ENCODE measurements at places on chromosomes 6 and 20.

- no peak for DNase-seq
Measured at GRCh38 chr6:79536585-79536953, 661 bp downstream of the LCA5 start.

DNA sequence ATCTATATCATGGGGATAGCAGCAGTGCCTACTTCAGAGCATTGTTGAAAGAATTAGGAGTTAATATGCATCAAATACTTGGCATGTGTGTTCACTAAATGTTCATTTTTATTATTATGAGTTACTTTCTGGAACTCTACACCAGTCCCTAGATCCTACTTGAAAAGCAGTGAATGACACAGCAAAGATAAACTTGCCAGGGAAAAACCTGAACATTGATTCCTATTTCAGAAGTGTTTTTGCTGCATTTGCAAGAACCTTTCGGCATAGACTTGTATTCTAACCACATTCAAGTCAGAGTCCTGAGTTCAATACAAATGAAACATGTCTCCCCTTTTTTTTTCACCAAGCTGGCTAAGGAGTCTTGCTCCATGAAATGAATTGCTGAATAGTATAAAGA lies 187.4 kb upstream of the TAB2 start:
- no peak for DNase-seq

DNA sequence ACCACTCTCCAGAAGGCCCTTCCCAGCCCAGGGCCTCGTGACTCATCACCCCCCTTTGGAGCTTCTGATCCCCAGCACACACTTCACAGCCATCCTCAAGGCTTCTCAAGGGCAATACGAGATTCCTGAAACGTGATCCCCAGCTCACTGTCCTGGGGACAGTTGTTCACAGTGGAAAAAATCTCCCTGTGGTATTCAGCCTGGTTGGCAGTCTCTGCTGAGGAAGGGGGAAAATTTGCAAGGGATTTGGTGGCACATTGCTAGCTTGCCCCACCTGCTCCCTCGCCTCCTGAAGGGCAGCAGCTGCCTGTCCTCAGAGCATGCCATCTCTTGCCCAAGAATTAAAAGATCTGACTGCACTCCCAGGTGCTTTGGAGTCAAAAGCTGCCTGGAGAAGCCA lies 20.7 kb upstream of the PKHD1 start:
- DNase-seq: no peak

DNA sequence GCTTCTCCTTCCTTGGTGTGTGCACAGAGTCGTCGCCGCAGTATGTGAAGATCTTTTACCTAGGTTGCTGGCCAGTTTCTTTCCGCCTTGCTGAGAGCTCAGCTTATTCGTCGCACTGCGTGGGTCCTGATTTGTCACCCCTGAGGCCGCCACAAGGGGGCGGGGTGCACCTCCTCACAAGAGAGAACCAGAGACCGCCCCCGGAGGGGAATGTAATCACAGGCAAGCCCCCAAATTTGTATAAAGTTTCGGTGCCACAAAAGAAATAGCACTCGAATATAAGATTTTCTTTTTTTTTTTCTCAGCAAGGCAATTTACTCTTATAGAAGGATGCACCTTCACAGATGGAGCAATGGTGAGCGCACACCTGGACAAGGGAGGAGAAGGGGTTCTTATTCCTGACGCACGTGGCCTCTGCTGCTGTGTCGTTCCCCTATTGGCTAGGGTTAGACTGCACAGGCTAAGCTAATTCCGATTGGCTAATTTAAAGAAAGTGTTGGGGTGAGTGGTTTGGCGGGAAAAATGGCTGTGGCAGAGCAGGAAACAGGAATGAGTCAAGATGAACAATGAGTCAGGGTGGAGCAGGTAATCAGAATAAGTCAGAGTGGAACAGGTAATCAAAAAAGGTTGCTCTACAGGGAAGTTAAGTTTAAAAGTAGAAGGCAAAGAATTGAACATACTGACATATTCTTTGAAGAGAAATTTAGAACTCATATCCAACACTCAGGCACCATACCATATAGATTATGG lies 19.5 kb downstream of the NCOA3 start:
- DNase-seq: no peak

DNA sequence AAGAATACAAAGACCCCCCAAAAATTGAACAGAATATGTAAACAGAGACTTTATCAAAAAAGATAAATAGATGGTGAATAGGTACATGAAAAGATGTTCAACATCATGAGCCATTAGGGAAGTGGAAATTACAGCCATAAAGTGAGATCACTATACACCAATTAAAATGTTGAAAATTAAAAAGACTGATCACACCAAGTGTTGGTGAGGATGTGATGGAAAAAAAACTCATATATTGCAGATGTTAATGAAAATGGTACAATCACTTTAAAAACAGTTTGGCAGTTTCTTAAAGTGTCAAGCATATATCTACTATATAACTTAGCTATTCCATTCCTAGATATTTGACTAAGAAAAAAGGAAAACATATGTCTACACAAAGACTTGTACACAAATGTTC lies 280.5 kb downstream of the DHX35 start:
- DNase-seq: no peak

GRCh38 chr6:154484942-154485341 lies 25.5 kb downstream of the CNKSR3 start:
- DNase-seq: no peak

DNA sequence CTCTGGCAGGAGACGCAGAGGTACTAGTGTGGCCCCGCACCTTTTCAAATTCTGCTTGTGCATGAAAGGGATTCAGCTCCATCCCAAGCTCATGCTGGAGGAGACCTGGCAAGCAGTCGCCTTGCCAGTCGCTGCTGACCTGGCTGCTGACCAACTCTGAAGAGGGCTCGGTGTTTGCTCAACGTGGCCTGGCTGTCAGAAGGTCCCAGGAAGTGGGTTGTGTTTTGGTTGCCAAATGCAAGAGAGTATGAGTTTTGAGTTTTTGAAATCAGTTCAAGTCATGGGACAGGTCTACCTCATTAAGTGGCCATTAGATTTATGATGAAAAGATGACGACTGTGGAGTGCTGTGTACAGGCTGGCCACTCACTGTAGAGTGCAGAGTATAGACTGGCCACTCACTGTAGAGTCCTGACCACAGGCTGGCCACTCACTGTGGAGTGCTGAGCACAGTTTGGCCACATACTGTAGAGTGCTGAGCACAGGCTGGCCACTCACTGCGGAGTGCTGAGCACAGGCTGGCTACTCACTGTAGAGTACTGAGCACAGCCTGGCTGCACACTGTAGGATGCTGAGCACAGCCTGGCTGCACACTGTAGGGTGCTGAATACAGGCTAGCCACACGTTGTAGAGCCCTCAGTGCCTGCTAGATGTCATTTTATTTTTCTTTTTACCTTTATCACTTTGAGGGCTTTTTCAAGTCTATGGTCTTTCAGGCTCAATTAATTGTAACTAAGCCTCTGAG lies 193.9 kb downstream of the ZNF217 start:
- no peak for DNase-seq

DNA sequence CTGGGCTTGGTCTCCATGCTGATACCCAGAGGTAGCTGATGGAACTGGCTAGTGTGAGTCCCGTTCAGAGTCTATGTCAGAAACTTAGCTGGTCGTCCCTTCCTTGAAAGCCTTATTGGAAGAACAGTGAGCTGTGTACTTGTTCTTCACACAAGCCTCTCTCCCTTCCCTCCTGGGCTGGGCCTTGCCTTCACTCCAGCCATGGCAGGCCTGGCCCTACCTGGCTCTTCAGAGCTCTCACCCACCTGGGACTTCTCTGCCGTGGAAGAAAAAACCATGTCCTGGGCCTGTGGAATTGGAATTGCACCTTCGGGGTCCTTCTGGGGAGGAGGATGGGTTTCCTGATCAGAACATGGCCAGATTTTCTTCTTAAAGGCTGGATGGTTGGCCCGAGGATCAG lies 20.3 kb upstream of the ZNF831 start:
- DNase-seq: no peak

GRCh38 chr6:43790031-43790430 lies 20.0 kb downstream of the VEGFA start:
- no peak for DNase-seq

GRCh38 chr20:16388731-16389130 lies 184.5 kb downstream of the KIF16B start:
- no peak for DNase-seq

DNA sequence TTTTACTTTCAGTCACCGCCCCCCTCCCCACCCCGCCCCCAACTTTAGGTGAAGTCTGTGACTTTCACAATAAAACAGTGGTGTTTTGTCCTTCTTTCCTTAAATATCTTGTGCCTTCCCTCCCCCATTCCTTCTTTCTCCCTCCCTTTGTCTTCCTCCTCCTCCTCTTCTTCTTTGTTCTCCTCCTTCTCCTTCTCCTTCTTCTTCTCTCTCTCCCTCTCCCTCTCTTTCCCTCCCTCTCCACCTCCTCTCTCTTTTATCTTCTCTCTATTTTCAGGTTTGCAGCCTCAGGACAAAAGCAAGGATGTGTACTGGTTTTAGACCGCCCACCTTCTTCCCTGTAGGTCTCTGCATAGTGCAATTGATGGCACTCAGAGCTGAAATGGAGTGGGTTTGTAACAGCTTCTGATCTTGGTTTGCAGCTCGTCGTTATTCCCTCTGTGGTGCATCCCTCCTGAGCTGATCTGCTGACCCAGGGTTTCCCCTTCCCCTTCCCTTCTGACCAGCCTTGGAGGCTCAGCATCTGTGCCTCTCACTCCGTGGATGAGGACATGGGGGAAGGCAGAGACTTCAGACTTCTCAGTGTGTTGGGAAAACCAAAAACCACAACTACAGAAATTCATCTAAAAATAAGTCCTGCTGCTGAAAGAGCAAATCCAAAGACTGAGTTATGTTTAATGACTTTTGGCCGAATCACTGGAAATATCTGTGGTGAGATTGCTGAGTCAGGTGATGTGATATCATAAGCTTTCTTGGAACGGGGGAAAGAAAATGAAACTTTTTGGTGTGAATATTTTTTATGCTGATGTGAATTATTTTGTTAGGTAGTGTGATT lies 6.9 kb downstream of the VGLL2 start:
- peak; percentile 2 for DNase-seq

DNA sequence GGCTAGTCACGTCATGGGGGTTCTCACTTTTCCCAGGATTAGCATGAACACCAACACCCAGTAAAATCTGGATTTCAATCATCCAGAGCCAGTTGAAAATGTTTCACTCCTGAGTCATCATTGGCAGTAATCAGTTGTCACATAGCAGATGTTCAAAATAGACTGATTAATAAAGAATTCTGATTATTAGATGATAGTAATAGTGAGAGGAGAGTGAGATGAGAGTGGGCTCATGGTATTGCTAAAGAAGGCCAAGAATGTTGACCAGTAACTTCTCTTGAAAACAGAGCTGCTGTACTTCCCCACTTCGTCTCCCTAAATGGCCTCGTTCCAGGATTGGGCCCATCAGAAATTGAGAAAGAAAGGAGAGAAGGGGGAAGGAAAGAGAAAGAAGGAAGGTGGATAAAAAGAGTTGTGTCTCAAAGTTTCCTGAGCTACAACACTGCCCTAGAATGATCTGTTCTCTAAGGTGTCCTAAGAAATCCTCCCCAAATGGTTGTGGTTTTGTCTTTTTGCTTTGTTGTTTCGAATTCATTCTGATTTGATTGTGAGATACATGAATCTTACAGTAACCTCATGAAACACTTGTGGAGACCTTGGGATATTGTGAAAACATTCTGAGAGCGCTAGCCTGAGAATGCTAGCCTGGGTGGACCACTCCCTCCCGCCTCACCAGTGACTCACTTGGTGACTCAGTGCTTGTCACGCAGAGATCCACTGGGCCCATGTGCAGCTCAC lies 502.2 kb upstream of the JARID2 start:
- DNase-seq: no peak

DNA sequence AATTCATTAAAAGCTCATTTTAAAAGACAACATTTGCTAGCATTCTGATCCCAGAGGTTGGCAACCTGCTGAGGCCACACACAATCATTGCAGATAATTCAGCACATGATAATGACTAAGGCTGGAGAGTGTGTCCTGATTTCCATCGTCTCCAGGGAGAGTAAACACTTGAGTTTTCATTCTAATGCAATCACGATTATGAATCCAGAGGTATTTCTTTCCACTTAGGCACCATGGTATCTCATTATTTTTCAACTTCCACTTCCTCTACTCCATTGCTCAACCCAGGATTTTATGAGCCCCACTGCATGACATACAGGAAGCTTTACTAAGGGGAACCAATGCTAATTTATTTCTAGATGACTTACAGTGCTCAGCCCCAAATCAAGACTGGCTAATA lies 273.8 kb upstream of the AGPAT4 start:
- DNase-seq: no peak

GRCh38 chr20:50398821-50399554 lies 111.2 kb upstream of the PTPN1 start:
- DNase-seq: no peak

DNA sequence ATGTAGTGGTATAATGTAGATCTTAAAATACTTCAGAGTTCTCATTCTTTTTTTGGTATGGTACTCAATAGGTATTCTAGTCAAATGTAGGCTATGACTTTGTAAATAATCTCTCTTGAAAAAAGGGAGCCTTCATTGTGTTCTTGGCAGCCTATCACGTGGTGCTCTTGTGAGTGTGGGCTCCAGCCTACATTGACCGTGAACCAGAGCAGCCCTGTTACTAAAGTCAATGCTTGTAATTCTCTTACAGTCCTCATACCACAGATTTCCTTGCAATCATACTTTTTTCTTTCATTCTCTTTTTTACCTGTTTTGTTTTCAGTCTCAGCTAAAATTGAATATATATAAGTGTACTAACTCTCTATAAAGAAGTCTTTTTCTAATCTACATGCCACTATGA lies 31.1 kb downstream of the ARID1B start:
- DNase-seq: no peak

DNA sequence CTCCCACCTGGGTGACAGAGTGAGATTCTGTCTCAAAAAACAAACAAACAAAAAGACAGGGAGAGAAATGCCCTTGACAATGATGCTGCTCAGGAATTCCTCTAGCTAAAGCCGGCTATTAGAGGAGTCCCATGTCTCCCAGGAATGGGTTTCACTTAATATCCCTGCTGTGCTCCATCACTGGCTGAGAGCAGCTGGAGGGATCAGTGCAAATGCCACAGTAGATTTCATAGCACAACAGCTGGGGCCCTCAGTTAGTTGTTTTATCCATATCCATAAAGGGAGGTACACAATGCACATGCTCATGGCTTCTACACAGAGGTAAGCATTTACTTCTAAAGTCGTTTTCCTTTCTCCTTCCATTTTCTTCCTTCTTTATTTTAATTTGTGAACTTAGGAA lies 742.0 kb upstream of the POU3F2 start:
- no peak for DNase-seq

GRCh38 chr6:39792540-39793450 lies 619 bp downstream of the DAAM2 start:
- DNase-seq: peak; percentile 87

- no peak for DNase-seq
Measured at GRCh38 chr20:21982559-21982958, 277.1 kb downstream of the PAX1 start.

GRCh38 chr20:57259121-57259937 lies 7.1 kb downstream of the BMP7 start:
- peak; percentile 47 for DNase-seq

- DNase-seq: no peak
Measured at GRCh38 chr6:75334266-75335040, 49.9 kb upstream of the TMEM30A start.

- peak; percentile 7 for DNase-seq
Measured at GRCh38 chr6:55825402-55826051, 49.9 kb downstream of the BMP5 start.
